Activated CD4-positive, alpha-beta T cell treated with anti-CD3 and anti-CD28 coated beads for 4 hours (primary cell): ENCODE measurements at places on chromosomes 7 and 10.

DNA sequence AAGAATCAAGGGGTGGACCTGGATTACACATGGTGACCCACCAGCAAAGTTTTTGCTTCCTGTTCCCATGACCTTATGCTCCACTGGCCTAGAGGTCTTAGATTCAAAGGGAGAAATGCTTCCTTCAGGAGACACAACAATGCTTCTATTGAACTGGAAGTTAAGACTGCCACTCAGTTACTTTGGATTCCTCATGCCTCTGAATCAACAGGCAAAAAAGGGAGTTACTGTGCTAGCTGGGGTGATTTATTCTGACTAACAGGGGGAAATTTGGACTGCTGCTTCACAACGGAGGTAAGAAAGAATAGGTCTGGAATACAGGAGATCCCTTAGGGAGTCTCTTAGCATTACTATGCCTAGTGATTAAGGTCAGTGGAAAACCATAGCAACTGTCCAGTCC, 10.3 kb downstream of the TMEM229A start:
- no peak for DNase-seq

DNA sequence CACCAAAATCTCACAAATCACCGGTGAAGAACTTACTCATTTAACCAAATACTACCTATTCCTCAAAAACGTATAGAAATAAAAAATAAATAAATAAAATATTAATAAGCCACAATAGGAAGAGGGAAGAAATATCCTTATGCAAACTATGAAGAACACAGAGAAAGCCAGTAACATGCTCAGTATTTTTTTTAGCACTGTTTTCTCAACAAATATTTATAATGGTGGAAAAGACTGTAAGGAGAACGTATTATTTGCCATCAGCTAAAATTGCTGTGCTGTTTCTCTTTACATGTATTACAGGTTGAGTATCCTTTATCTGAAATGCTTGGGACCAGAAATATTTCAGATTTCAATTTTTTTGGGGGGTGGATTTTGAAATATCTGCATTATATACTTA, 21.0 kb downstream of the KIAA1217 start:
- no peak for DNase-seq

DNA sequence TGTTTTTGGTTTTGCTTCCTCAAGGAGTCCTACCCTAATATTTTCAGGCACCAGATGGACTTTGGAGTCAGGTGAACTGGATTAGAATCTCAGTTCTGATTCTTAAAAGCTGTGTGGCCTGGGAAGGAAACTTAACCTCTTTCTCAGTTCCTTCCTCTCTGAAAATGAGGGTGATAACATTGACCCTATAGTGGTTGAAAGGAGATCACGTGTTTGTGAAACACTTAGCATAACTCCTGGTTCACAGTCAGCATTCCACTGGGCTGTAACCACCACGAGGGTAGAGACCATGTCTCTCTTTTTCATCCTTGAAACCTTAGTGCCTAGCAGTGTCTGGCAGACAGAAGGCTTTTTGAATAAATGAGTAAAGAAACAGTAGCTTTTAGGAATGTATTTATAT, 16.7 kb downstream of the LSMEM1 start:
- DNase-seq = no peak

- no peak for DNase-seq
Measured at GRCh38 chr7:855686-856369, 20.5 kb upstream of the GET4 start.

- no peak for DNase-seq
Measured at GRCh38 chr7:2151801-2152612, 80.7 kb downstream of the MAD1L1 start.

DNA sequence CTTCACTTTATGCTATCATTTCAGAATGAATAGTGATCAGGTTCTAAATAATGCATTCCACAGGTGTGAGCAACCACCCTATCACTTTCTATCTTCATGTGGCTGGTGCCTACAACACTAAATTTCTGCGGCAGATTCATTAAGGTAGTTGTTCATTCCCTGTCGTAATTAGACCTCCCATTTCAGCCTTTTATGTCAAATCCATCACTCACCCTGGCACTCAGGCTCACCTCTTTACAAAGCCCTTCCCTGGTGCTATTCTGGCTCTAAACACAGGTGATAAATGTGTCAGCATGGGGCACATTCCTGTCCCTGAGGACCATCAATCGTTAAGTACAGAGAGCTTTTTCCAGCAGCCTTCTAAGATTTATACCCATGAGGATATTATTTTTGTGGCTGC, 300.0 kb upstream of the C7orf33 start:
- DNase-seq = no peak

DNA sequence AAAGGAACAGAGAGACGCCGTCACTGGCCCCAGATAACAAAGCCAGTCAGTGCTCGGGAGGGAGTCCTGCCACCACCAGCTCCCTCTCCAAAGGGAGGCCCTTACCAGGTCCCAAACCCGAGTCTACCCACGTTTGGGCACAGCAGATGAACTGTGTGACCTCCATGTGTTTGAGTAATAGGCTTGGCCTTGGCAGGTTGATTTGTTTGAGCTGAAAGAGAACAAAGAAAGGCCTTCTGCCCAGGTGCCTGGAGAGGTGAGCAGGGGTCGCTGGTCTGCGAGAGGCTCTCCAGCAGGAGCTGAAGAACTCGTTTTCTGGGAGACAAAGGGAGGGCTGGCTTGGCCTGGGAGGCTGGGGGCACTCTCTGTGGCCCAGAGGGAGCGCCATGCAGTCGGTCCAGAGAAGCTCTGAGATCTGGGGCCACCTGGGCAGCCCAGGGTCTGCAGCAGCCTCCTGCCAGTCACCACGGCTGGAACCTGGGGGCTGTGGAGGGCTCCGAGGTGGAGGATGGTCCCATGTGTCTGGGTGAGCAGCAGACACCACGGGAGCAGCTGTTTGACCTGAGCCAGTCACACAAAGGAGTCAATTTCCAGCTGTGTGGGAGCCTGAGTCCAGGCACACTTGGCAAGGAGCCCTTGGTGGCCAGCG, 99.7 kb downstream of the PAXIP1 start:
- no peak for DNase-seq

DNA sequence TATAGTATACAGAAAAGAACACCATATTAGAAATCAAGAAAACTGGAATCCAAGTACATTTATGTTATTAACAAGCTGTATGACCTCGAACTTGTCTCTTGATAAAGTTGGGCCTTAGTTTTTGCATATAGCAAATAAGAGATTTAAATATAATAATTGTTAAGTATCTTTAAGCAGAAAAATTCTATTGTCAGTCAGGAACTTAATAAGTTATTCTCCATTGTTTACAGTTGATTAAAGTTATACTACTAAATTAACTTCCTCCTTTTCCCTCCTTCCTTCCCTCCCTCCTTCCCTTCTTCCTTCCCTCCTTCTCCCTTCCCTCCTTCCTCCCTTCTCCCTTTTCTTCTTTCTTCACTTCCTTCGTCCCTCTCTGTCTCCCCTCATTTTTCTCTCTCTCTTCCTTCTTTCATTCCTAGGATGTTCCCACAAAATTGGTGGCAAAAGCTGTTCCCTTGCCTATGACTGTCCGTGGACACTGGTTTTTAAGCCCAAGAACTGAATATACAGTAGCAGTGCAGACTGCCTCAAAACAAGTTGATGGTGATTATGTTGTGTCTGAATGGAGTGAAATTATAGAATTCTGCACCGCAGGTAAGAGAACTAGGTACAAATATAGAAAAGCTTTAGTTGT, 59.7 kb downstream of the PHYHIPL start:
- DNase-seq = no peak

- no peak for DNase-seq
Measured at GRCh38 chr7:22127835-22128527, 182.3 kb upstream of the CDCA7L start.

DNA sequence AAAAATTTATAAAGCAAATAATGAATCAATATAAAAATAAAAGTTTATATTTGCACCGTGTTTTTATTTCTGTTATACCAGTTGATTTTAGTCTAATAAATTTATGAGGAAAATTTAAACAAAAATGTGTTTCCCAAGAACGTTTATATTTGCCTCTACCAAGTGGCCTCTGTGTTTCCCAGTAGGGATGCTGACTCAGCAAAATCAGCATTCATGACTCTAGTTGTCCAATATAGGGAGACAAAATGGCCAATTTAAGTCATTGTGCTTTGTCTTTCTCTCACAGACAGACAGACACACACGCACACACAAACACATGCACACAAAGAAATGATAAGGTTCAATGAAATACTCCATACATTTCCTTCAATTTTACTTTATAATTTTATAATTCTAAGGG, 942.5 kb upstream of the ZWINT start:
- no peak for DNase-seq

- DNase-seq = no peak
Measured at GRCh38 chr10:122344741-122345258, 29.7 kb upstream of the PLEKHA1 start.

GRCh38 chr7:83413831-83414230, 235.1 kb downstream of the SEMA3E start:
- DNase-seq = no peak

- DNase-seq = no peak
Measured at GRCh38 chr7:66236713-66237303, 31.7 kb downstream of the TPST1 start.

DNA sequence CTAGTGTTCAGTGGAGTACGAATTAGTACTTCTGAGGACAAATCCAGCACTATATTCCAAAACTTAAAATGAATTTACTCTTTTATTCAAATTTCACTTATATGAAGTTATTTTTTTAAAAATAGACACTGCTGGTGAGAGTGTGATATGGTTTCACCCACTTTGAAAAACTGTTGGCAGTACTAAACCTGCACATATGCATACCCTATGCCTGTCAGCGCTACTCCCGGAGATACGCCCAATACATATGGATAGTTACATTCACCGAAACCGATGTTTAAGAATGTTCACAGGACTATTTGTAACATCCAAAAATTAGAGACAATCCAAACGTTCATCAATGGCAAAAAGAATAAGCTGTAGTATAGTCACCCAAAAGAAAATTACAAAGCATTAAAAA, 69.6 kb downstream of the UBE2H start:
- no peak for DNase-seq

DNA sequence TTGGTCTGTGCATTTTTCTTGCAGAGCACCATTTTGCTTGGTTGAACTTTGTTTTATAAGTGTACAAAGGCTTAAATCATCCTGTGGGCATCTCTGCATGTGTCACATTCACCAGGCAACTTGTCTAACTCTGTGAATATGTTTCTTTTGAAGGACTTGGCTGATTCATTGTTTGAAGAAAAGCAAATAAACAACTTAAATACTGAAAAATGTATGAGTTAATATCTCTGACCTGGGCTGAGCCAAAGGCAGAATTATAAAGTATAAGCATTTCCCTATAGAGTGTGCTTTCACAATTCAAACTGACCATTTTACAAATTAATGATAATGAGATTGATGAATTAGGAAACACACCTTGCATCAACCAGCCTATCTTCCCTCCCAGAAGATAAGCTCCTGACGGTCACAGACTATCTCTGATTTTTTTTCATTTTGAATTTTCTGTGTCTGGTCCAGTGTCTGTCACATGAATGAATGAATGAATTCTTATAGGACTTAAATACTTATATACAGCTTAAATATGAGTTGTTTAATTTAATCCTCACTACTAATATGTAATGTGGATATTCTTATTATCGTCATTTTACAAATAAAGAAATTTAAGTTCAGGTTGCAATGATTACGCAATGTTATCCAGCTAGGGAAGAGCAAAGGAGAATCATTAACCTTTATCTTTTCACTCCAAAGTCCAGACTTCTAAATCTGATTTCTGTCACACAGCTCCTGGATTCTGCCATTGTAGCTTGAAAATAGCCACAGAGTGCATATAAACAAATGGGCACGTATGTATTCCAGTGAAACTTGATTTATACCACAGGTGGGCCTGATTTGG, 182.0 kb upstream of the PHYHIPL start:
- no peak for DNase-seq

DNA sequence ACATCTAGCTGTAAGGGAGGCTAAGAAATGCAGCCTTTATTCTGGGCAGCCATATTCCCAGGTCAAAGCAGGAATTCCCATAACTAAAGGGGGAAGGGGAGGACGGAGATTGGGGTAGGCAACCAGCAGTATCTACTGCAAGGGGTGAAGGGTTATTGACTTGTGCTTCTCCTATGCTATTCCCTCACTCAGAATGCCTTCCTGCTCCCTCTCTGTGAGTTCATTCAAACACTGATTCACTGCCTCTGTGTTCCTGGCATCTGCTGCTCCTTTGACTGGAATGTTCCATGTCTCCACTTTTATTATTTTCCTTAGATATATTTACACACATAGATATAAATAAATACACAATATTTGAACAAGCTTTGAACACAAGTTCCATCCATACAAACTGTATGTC, 11.1 kb downstream of the HTR7 start:
- DNase-seq = no peak

- DNase-seq = no peak
Measured at GRCh38 chr7:46256870-46257661, 336.0 kb upstream of the IGFBP3 start.

GRCh38 chr7:139496528-139496927, 13.1 kb upstream of the KLRG2 start:
- no peak for DNase-seq

DNA sequence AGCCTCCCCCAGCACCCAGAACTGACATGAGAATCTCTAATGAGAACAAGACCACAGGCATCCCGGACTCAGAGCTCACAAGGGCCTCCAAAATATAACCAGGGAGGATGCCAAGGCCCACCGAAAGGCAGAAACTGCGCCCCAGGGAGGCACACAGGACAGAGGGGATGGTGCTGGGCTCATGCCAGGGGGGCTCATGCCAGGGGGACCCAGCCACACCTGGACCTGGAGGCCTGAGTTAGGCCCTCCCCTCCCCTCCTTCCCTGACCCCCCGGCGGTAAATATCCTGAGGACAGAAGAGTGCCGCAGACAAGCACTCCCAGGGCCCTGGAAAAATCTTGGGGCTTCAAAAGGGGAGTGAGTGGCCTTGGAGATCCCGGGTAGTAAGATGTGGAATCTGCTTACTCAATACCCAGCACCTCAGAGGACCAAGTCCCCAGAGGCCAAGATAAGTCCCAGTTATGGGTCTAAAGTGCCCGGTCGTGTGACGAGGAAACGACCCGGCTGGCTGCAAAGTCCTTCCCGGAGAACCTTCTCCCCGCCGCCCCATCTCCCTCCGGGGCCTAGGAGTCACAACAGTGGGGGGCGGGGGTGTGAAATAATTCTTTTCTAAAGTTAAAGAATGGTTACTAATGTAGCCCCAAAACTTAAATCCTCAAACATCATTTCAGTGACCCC, 11.9 kb downstream of the PDGFA start:
- DNase-seq = no peak

- no peak for DNase-seq
Measured at GRCh38 chr7:38373155-38373554, 99.7 kb upstream of the TARP start.

DNA sequence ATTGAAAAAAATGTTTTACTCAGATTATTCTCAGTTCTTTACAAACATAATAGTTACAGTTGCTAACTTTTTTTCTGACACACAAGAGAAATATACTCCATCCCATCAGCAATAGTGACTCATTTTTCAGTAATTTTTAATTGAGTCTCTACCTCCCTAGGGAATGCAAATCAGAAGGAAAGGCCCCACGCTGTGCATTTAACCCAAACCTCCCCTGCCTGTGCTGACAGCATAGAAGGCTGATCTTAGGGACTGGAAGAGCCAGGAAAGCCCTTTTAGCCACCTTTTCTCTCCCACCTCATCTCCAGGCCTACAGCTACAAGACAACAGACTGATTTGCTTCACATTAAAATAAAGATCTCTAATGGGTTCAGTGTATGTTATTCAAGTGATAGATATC, 24.7 kb upstream of the PIK3CG start:
- no peak for DNase-seq
